ENCODE measurements at places on chromosomes 13 and 19. TPM values are rescaled to one million over a fixed set of nuclear protein-coding genes. Genes with fewer than 3 reads are reported as not detected.

DNA sequence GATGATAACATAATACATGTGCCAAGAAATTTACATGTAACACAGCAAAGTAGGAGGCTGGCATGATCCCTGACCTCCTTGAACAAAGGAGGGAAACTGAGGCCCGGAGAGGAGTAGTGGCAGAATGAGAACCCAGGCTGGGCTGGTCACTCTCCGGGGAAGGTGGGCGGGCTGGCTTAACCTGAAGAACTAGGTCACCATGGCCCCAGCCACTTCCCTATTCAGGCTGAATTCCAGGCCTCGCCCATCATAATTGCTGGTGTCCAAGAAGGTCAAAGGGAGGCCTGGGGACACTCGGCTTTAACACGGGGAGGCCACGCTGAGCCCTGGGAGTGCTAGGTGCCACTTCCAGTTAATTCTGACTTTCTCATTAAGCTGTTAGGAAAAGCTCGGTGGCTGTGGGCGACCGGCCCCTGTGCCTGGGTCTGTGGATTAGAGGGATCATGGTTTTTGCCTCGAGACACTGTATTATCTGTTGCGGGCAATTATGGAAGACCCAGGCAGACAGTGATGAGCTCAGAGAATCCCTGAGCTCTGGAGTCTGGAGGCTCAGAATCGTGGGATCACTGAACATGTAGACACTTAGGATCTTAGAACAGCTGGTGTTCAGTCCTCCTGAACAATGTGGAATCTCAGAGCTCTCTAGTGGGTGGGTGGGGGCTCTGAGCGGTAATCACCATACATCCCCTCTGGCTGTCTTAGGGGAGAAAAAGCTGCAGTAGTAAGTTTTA, 5.0 kb upstream of the TINCR start:
- no peak for DNase-seq

- no peak for DNase-seq
Observed at GRCh38 chr13:41937388-41937787, 23.5 kb downstream of the VWA8 start.

- no peak for DNase-seq
Observed at GRCh38 chr19:40366697-40367561, 18.4 kb downstream of the PLD3 start.

- DNase-seq, result no peak
Observed at GRCh38 chr13:23651887-23652286, 81.7 kb downstream of the TNFRSF19 start.

DNA sequence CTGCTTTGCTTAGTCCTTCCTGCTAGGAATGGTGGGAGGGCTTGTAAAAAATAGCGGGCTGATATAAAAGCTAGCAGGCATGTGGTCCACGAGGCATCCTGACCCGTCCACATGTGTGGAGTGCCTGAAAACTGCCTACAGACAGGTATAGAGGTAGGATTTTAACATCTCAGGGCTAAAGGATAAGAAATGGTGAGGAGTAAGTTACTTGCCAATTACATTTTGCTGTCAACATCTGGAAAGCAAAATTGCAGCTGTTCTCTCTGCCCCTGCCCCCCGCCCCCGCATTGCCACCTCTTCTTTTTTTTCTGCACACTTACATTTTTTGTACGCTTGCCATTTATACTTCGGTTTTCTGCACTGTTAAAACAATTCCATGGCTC, 21.0 kb downstream of the NFIX start:
- DNase-seq, result no peak

GRCh38 chr19:15758379-15758778, 20.6 kb downstream of the OR10H3 start:
- DNase-seq, result no peak

- no peak for DNase-seq
Observed at GRCh38 chr13:49404703-49405020, 39.2 kb downstream of the CAB39L start.

FRY gene
- 37.8 TPM for polyA plus RNA-seq

GNG8 gene
- not detected for polyA plus RNA-seq

TPTE2 gene
- polyA plus RNA-seq, result not detected

ITPKC gene
- 11.6 TPM for polyA plus RNA-seq

Data from AG04450 (cell line).